Mesenchymal stem cell (in vitro differentiated cells and primary cell): ENCODE measurements at places on chromosomes 2 and 18.

DNA sequence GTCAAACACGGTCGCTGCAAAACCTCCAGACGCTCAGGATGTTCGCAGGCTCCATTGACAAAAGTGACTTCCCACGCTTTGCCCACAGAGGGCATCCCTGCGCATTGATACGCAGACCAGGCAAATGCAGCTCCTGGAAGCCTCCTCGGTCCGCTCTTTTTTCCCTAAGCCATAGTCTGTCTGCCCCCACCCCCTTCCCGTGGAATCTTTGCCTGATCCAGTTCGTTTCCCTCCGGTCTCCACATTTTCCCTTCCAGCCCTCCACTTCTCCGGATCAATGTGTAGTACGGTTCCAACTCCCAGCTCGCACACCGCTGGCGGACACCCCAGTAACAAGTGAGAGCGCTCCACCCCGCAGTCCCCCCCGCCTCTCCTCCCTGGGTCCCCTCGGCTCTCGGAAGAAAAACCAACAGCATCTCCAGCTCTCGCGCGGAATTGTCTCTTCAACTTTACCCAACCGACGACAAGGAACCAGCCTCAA, at the start of gene DCC:
Gene DCC (plus strand): TSS at position 307 of the 481 bp plus-strand sequence. CDS start 591 bp downstream, outside the sequence.
- DNase-seq, result peak; percentile 62

DNA sequence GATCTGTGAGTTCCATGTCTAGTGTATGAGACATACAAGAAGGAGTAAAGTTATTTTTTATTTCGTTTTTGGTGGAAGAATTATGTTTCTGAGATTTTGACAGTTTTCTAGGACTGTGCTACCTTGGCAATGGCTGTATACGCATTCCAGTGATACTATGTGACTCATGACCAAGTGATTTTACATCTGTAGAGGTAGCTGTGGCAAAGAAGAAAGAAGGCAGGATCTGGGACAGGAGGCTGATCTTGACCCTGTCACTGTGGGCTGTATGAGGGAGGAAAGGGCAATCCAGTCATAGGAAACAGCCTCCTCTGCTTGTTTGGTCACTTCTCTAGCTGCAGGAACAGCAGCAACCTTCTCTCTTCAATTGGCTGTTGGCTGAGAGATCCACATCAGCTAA, 44.0 kb upstream of the PDCL3 start:
- DNase-seq, result no peak

DNA sequence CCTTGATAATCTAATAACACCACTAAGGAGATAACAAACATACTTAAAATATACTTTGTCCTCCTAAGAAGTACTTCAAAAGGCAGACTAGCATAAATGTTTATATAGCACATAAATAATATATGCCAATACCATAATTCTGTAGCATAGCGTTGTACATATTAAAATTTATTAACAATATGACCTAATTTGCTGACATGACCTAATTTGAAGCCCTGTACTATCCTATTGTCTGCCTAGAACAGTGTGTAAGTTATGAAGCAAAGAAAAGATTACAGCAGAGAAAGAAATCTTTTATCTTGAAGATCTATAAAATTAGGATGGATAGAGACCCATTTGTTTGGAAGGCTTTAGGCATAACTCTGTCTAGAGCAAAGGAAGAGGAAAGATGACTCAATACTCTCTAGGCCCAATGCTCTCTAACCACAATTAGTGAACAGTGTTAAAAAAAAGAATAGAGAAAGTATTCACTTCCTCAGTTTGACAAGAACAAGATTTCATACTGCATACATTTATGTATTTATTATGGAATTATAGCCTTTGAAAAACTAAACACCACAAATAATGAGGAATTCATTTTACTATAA, 231.3 kb downstream of the ZRANB3 start:
- DNase-seq, result peak; percentile 16

GRCh38 chr2:222878877-222879603, 18.2 kb downstream of the ACSL3 start:
- DNase-seq, result peak; percentile 56

GRCh38 chr2:222307143-222307756, 8.5 kb upstream of the PAX3 start:
- DNase-seq, result no peak

- no peak for DNase-seq
Observed at GRCh38 chr2:7468955-7469354, 551.7 kb downstream of the RNF144A start.
